ENCODE measurements at places on chromosomes 12 and 14.
A peak's percentile ranks its signal among the peaks of the same experiment; 100 is the strongest.

GRCh38 chr12:122452701-122453285 lies 30.3 kb upstream of the CLIP1 start:
- DNase-seq: no peak

DNA sequence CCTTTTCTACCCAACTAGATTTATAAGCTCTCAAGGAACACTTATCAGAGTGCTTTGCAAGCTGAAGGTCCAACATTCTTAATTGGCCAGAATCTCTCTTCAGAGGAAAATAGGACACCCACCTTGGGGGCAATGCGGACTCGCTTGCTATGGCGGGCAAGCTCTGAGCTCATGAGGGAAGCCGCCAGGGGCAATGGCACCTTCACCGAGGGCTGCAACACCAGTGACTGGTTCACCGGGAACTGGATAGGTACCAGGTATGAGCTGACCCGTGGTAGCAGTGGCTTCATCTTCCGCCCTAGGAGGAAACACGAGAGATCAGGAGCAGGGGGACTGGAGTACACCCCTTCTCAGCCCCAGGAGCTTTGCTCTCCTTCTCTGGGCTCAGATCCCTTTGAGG lies 7.4 kb upstream of the TEX52 start:
- DNase-seq: no peak

GRCh38 chr12:47316609-47317049 lies 236.9 kb upstream of the AMIGO2 start:
- no peak for DNase-seq

- no peak for DNase-seq
Measured at GRCh38 chr12:69241438-69242092, 2.2 kb downstream of the CPSF6 start.

- no peak for DNase-seq
Measured at GRCh38 chr12:42090899-42091298, 53.8 kb downstream of the GXYLT1 start.

- DNase-seq: no peak
Measured at GRCh38 chr12:130719263-130719859, 3.3 kb upstream of the RIMBP2 start.

DNA sequence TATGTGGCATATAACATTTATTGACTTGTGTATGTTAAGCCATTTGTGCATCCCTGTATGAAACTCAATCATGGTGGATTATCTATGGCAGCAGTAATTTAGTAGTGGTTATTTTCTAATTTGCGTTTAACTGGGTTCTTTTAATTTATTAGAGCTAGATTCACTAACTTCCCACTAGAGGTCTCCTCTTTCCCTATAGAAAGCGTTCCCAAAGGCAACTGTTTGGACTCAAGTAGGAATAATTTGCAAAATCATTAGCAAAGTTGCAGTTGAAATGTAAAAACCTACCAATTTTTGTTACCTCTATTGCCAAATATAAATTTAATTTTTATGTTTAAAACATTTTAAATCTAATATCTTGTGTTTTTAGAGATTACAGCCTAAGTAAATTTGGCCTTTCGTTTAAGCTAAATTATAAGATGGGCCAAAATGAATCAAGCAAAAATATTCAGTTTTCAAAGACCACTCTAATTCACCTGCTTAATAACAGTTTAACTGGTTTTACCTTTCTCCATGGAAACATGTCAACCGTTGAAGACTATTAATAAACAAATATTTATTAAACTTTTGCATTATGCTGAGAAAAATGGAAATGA lies 6.0 kb downstream of the DMAC2L start:
- no peak for DNase-seq

DNA sequence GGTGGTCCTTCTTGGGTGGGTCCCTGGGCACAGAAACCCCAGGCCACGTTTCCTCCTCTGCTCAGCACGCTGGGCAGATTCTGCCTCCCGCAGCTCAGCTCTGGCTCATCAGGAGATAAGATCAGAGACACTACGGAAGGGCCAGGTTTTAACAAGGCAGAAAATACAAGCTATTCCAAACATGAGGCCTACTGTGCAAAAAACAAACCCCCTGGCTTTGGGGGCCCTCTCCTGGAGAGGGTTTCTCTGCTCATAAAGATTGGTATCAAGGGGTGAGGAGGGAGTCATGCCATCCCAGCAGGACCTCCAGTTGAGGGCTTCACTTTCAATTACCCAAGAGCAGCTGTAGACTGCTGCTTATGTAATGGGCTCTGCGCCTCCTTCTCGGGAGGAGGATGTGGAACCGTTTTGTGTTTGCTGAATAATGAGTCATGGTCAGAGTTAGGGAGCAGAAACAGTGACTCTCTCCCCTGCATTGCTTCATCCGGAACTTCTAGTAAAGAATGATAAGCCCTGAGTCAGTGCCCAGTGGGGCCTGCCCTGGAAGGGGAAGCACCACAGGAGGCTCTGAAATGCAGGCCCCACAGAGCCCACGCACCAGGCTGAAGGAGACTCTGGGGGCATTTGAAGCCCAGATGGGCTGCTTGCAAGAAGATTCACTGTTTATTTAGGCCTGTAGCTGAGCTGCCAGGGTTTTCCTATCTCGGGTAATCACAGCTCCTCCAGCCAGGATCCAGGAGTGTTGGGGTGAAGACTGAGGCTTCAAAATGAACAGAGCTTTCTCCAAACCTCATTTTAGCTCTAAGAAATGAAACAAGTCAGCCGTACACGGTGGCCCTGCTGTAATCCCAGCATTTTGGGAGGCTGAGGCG lies 79.3 kb downstream of the SSPN start:
- DNase-seq: peak; percentile 49

DNA sequence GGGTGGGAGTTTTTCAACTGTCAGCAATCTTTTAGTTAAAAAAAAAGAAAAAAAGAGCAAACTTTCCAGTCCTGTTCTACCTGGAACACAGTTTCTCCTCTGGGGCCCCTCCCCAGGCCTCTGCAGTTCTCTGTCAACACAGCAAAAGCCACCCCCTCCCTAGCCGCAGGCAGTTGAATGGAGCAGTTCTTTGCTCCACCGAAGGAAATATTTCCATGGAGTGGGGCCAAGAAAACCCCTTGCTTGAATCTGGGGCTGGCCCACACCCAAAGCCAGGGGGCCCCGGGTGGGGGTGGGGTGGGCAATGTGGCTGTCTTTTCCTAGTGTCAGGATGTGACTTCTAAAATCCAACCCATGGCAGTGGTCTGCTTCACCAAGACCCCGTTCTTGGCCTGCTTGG lies 5.0 kb upstream of the MEG3 start:
- DNase-seq: no peak

GRCh38 chr12:69112616-69113015 lies 126.8 kb upstream of the CPSF6 start:
- DNase-seq: no peak

DNA sequence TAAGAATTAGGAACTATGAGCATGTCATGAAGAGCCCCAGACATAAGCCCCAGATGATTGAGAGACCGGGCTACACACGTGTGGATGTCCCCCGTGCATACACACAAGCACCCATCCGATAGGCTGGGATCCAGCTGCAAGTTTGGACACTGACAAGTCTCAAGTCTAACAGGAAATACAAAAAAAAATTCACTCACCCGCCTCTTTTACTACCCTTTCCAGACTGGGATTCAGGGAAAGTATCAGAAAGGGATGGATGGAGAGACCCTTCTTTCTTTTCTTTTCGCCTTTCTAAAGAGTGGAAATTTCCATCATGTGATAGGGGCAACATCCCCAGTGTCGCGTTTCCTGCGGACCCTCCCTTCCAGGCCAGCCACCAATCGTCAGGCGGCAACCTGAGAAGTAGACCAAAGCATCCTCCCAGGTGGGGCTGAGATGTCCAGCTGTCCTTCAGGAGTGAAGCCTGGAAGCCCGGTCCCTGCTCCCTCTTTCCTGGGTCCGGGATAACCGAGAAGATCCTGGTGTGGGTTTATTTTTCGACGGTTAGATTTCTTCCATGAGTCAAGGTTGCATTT lies 6.4 kb upstream of the SLC38A4 start:
- no peak for DNase-seq

- DNase-seq: no peak
Measured at GRCh38 chr14:74478996-74479635, 14.0 kb downstream of the NPC2 start.

GRCh38 chr12:77493302-77494168 lies 337.2 kb upstream of the NAV3 start:
- DNase-seq: no peak

DNA sequence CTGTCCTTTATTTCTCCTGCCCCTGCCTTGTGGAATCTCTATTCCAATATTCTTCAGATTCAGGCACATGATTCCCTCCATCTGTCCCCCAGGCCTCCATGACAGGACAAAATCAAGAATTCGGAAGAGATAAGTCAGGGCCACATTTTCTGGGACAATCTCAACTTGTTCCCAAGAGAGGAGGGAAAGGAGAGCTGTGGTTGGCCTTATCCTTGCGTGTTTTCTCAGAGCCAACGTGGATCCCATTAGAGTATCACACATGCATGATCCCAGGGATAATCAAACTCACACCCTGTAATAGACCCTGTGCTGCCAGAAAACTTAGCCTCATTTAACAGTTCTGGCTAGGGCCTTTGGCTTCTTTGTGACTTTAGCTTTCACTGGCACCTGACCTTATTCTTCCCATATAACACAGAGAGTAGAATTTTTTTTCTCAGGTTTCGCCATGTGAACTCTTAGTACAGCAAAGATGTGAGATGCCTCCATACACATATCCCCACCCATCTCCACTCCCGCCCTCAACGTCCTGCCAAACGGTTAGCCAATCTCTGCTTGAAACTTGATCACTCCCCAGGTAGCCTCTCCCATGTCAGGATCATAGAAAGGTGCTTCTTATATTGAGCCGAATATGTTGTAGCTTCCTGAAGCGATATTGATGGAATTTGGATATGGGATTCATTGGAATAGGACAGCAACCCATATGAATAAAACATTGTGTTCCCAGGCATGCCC lies 6.7 kb upstream of the KRT1 start:
- DNase-seq: no peak

DNA sequence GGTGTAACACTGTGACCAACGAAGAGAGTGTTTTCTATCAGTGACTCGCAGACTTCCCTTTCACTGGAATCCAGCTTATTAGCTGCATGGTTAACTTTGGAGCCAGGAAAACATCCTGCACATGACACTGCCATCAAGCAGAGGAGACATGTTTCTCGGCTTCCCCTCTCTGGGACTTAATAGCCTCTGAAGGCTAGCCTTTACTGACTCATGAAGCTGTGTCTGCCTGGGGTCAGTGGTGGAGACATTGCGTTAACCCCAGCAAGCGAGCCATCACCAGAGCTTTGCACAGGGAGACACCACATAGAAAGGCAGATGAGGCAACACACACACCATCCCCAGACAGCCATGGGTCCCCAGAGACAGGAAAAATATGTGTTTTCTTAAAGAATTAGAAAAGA lies 126.9 kb upstream of the PRICKLE1 start:
- DNase-seq: no peak

GRCh38 chr14:105064721-105065143 lies 498 bp downstream of the GPR132 start:
- no peak for DNase-seq

DNA sequence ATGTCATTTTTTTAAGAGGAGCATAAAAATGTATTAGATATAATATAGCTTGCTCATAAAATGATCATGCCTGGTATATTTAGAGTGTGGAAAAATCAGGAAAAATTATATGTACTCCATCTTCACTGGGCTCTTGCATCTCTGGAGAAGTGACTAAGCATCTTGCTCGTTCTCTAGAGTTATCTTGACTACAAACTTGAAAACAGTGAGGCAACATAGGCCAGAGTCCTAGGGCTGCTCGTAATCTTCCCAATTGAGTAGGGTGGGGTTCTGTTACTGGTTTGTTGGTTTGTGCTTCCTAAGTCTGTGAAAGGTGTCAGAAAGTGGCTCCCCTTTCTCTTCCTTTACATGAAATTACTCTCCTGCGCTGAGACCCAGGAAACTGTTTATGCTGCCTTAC lies 46.2 kb downstream of the AACS start:
- DNase-seq: no peak

DNA sequence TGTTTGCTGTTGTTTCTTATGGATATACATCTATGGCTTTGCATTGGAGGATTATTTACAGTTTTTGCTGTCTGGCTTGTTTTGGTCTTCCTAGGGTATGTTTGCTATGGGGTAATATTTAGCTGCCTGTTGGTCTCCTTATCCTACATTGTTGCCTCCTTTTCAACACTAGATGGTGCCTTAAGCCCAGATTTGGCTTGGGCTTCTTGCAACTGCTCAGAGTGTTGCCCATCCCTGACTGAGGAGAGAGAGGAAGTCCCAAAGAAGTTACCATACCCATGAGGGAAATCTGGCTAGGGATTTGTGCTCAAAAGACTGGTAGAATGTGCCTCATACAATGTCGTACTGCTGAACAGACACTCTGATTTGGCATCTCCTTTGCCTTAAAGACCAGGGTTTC lies 94.6 kb upstream of the MUCL1 start:
- DNase-seq: no peak

- no peak for DNase-seq
Measured at GRCh38 chr12:88993651-88994050, 358.6 kb downstream of the DUSP6 start.

DNA sequence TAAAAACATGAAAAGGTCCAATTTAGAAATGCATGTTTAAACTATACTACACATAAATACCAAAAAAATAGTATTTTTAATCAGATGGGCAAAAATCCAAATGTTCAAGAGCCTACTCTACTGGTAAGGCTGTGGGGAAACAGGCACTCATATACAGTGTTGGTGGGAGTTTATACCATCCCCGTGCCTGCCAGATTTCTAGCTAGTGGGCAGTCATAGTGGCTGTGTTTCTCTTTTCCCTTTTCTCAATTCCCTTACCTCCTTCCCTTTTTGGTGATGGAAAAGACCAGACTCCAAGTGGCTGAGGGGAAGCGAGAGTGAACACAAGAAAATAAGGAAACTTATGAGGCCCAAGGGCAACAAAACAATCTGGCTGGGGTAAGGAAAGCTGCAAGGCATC lies 14.7 kb downstream of the ZNF641 start:
- DNase-seq: no peak

DNA sequence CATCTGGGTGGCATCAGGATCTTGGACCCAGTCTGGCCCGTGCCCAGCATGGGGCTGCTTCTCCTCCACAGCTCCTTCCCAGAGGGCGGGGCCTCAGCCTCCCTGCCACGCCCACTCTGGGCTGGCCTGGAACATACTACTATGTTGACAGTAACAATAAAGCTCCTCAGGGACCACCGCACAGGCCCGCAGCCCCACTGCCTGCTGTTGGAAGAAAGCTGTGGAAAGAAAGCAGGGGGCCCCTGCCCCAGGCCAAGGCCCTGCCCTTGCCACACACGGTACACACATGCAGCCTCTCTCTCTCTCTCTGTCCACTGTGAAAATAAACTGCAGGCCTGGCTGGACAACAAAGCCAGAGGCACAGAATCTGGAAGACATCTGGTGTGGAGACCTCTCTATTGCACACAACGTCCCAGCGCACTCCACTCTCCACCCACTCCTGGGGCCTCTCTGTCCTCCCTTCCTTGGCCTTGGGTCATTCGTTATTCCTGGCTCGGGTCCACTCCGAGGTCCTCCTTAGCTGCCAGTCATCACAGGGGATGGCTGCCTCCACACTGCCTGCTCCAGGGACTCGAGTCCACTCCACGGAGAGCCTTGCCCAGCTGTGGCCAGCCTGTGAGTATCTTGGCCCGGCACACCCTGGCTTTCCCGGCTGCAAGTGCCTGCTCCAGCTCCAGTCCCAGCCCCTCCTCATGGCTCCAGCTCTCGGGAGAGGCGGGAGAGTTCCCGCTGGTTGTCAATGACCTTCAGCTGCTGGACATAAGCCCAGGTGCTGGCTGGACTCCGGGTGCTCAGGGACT lies 11.8 kb upstream of the ENDOU start:
- DNase-seq: no peak

GRCh38 chr14:53180272-53181221 lies 27.4 kb upstream of the DDHD1 start:
- no peak for DNase-seq
